ENCODE measurements at places on chromosomes 16 and 17.

- DNase-seq = no peak
Measured at GRCh38 chr16:89015271-89015859, 38.4 kb upstream of the CBFA2T3 start.

DNA sequence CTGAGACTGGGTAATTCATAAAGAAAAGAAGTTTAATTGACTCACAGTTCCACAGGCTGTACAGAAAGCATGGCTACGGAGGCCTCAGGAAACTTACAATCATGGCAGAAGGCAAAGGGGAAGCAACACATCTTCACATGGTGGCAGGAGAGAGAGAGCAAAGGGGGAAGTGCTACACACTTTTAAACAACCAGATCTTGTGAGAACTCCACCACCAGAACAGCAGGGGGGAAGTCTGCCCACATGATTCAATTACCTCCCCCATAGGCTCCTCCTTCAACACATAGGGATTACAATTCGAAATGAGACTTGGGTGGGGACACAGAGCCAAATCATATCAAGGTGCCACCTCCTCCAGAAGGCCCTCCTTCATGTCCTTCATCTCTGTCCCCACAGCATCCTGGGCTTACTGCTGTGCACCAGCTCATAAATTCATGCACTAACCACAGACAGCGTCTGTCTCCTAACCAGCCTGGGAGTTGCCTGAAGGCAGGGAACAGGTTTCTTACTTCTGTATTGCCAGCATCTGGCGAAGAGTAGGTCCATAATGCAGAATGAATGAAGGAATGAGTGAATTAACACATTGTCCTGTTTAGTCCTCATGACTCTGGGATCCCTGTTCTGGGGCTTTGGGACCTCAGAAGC is 74.4 kb downstream of the WSB1 start:
- no peak for DNase-seq

GRCh38 chr17:67672592-67673335 is 45.0 kb upstream of the NOL11 start:
- no peak for DNase-seq

DNA sequence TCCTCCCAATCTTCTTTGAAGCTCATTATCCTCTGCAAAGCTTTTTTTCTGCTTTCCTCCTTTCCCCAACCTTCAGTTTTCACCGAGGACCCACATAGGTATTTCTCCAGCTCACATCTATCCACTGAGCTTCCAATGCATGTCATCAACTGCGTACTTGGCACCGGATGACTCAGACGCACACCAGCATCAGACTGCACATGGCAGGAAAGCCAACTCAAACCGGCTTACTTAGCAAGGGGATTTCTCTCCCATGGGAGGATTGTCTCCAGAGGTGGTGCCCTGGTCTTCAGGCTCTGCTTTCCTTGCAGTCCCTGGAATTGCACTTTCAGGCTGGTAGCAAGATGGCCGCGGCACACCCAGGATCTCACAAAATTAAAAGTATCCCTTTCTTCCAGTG is 1.7 kb upstream of the AKTIP start:
- no peak for DNase-seq

DNA sequence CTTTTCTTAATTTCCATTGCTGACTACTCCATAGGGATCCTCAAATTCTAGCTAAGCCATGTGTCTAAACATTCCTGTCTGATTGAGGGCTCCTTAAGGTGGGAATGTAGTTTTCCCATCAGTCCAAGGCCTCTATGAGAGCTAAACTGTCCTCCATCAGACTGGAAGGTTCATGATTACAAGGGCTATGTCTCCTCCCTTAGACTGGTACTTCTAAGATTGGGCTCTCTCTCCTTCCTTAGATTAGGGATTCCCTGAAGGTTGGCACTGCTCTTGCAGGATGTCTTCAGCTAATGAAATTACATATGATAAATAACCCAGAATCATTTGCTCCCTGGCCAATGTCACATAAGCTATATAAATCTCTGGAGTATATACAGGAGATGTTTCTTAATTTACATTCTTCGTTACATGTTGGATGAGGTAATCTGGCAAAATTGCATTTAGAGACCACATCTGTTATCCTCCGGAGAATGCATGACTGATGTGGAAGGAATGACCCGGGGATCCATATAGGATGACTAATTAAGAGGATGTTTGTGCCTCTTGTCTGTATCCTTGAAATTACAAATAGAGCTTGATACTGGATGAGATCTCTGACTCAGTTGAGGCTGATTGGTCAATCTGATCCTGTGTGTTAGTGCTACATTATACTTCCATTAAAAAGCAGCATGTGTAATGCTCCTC is 14.2 kb downstream of the B4GALNT2 start:
- peak; percentile 99 for DNase-seq

GRCh38 chr17:51724043-51724580 is 434.4 kb downstream of the CA10 start:
- no peak for DNase-seq

DNA sequence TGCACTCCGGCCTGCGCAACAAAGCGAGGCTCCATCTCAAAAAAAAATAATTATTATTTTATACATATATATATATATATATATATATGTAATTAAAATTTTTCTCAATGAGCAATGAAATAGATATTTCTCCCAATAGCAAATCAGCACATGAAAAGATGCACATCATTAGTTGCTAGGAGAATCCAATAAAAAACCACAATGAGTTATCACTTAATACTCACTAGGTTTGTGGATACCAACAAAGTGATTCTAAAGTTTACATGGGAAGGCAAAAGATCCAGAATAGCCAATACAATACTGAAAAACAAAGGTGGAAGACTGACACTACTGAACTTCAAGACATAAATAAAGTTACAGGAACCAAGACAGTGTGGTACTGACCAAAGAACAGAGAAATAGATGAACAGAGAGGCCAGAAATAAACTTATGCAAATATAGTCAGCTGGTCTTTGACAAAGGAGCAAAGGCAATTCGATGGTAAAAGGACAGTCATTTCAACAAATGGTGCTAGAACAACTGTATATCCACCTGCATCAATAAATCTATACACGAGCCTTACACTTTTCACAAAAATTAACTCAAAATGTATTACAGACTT is 13.6 kb downstream of the SMG6 start:
- DNase-seq = peak; percentile 30

- DNase-seq = no peak
Measured at GRCh38 chr16:84613408-84614072, 4.3 kb downstream of the COTL1 start.

- no peak for DNase-seq
Measured at GRCh38 chr17:66776999-66777688, 57.8 kb upstream of the CACNG5 start.

DNA sequence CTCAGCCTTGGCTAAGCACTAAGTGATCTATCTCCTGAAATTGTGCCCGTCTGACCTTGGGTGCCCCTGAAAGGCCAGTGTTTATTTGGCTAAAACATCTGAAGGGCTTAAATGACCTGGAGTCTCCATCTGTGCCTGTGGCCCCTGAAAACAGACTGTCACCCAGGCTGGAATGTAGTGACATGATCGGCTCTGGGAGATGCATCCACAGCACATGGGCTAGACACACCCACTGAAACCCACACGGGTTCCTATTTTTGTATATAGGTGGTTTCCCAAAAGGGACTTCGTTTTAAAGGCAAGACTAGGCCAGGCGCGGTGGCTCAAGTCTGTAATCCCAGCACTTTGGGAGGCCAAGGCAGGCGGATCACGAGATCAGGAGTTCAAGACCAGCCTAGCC is 13.5 kb downstream of the CEP295NL start:
- no peak for DNase-seq

DNA sequence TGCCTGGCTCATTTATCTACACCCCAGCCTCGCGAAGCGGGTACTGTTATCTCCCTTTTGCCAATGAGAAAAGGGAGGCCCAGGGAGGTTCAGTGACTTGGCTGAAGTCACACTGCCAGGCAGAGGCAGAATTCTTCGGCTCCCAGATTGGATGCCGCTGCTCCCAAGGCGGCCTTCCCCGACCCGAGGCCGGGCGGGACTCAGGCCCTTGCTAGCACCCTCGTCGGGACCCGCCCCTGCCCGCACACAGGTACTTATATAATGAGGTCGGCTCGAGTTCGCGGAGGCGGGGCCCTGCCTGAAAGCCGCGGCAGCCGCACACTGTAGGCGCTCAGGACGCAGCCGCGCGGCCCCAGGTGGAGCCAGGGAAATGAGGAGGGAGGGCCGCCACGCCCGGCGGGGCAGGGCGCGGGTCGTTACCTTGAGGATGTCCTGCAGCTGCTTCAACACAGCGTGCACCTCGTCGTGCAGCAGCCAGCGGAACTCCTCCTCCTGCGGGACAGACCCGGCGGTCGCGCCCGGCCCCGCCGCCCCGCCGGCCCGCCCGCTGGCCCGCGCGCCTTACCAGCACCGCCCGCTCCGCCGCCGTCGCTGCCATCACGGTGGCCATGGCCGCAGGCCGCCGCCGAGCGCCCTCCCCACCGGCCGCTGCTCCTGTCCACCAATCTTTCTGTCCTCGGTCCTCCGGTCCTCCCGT is at the start of gene ROGDI:
ROGDI (minus strand) TSS at position 672 of the 697 bp plus-strand sequence; CDS start at position 610, 62 bp downstream.
- peak; percentile 22 for DNase-seq

GRCh38 chr16:20084624-20085226 is 11.0 kb upstream of the GPR139 start:
- DNase-seq = no peak

GRCh38 chr16:78823027-78823426 is 723.6 kb downstream of the WWOX start:
- DNase-seq = no peak

DNA sequence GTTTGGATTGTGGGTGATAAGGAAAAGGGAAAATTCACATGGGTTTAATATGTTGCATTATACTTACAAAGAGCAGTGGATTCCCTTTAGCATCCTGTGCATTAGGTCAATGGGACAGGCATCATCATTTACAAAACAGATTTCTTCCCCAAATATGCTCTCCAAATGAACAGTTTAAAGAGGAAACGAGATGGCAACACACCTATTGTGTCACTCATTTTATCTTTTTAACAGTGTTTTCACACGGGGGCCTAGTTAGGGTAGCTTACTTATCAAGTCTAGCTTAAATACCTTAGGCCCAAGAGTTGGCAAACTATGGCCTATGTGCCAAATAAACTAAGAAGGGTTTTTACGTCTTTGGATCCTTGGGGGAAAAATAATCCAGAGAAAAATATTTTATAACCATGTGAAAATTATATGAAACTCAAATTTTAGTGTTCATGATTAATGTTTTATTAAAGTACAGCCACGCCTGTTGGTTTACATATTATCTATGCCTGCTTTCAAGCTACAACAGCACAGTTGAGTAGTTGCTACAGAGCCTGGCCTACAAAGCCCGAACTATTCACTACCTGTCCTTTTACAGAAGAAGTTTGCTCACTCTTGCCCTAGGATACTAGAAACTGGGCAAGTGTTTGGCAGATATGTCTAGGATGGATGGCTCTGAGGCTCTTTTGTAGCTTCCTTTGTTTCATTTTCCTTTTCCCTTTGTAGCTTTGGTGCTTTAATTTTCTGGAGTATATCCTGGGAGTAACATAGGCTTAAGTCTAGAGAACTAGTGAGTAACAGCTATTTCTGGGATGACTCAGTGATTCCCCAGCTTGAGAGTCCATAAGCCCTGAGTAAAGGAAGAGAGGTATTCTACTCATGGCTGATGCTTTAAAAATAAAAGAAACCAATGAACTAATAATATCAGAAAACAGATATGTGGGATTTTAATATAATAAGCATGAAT is 12.4 kb downstream of the NUP93 start:
- peak; percentile 80 for DNase-seq

DNA sequence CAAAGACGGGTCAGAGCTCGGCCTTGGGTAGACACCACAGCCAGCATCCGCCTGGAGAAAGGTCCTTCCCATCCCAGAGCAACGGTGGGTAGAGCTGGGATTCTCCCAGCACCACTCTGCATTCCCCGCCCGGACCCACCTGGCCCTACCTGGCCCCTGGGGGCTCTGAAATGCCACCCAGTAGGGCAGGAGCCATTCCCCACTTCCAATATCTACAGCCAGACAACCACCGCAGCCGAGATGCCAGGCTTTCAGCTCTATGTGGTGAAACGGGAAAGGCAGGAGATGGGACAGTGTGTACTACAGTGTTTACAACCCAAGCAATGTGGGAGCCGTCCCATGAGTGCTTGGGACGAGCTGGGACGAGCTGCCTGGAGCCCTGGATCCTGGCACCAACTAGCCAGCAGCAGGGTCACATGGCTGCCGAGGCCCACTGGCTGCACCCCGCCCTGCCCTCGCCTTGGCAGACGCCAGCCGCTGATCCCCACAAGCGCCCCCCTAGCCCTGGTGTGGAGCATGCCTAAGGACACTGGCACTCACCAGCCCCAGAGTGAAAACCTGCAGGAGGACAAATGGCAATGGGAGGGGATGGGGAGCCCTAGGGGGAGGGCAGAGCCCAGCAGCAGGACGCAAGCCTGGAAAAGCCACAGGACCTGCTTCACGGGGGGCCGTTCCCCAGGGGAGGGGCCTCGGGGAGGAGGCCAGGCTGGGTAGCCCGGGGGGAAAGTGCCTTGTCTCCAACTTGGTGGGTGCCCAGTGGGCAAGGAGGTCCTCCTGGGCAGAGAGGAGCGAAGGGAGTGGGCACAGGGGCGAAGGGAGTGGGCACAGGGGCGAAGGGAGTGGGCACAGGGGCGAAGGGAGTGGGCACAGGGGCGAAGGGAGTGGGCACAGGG is 13.5 kb downstream of the TMC6 start:
- no peak for DNase-seq

DNA sequence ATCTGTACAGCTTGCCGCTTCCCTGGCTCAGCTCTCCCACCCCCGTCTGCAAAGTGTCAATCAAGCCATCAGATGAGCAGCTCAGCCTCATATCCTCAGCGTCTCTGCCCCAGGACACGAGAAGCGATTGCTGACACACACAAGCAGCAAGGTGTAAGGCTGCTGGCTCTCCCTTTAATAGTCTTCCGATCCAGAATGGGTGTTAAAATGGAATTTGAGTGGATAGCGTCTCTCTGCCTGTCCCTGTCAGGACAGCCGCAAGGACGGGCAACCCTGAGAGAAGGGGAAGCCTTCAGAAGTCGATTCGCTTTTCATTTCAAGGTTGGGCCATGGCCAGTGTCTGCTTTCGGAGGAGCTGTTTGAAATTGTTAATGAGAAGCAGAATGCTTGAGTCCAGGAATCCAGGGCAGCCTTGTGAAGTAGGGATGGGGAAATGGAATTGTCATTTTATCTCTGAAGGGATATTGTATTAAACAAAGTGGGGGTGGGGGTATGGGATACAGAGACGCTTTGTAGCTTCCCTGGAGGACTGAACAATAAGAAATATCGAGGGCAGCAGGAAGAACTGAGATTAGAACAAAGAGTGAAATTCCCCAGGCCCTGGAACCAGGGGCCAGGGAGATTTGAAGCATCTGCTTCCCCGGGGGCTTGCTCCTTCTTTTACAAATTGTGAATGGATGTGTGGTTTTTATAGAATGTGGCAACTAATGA is 4.7 kb upstream of the PIPOX start:
- no peak for DNase-seq

- DNase-seq = no peak
Measured at GRCh38 chr17:6098823-6099180, 28.6 kb downstream of the WSCD1 start.

DNA sequence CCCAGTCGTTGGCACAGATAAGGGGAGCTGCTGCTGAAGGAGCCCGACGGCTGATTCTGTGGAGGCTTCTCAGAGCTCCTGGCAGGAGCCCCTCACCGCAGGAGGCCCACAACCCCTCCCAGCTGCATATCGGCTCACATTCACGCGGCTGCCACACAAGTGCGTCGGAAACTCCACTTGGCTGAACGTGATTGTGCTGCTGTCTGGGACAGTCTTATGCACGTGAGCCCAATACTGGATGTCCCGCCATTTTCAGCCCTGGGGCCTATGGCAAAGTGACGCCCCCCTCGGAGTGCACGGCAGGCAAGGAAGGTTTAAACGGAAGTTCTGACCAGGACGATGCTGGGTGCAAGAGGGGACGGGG is 8.7 kb upstream of the PITPNA start:
- DNase-seq = no peak

GRCh38 chr17:82566129-82566960 is 46.8 kb downstream of the FOXK2 start:
- DNase-seq = no peak
